ENCODE measurements at places on chromosomes 13 and 19.

DNA sequence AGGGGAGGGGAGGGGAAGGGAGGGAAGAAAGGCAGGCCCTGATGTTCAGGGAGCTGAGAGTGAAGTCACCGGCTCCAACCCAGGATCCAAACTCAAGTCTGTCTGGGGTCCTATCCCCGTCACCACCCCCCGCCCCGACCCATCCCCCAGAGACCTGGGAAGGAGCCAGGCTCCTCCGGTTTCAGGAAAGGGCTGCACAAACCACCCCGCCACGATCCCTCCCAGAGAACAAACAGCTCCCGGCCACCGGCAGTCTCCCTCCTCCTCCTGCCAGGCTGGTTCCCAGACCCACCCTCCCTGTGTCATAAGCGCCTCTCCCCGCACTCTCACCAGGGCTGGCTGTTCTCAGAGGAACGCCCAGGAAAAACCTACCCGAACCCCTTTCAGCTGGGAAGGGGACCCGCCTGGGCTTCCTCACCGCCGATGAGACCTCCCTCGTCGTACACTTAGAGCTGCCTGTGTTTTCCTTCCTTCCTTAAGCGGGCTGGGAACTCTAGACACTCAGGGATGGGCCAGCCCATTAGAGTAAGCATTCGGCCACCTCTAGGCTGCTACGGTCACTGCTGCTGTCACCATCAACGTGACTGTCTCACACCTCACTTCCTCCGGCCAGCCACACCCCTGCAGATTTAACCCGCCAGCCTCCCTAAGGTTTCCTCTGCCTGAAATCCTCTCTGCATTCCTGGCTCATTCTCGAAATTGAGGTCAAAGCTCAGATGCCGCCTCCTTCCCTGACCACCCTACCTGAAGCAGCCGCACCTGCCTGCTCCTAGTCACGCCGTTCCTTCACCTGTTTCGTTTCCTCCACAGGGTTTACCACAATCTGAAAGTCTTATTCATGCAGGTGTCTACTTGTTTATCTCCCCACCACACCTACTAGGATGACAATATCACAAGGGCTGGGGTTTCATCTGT is 6.3 kb upstream of the RDH13 start:
- DNase-seq, result no peak

- no peak for DNase-seq
Measured at GRCh38 chr19:46861691-46862502, 1.1 kb downstream of the ARHGAP35 start.

DNA sequence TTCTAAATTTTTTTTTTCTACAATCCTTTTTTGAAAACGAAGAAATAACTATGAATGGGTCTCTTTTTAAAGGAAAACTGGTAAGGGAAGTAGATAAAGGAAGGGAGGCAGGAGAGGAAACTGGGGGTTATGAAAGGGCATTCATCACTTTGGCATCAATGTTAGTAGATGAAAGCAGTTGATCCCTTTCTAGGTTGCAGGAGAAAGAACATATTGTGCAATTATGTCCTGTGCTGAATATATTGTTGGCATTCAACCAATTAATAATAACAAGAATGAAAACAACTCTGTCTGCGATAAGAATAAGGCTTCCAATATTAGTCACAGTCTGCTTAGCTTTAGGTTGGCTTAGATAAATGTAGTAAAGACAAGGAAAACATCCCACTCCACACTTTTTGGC is 796.8 kb upstream of the KLHL1 start:
- DNase-seq, result no peak

GRCh38 chr13:91368676-91369440 is 21.4 kb downstream of the MIR17HG start:
- DNase-seq, result no peak

- no peak for DNase-seq
Measured at GRCh38 chr19:18906605-18907519, 10.9 kb upstream of the CERS1 start.

DNA sequence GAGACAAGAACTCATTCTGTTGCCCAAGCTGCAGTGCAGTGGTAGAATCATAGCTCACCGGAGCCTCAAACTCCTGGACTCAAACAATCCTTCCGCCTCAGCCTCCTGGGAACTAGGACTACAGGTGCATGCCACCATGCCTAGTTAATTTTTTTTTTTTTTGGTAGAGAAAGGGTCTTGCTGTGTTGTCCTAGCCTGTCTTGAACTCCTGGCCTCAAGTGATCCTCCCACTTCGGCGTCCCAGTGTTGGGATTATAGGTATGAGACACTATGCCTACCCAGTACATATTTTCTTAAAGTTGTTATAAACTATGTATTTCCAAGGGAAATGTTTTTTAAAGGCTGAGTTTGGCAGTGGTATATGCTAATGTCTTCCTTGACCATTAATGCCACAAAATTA is 412.6 kb downstream of the KLF12 start:
- DNase-seq, result no peak

GRCh38 chr19:16587833-16588823 is 15.9 kb upstream of the SLC35E1 start:
- DNase-seq, result peak; percentile 61

GRCh38 chr19:52535771-52536447 is 8.4 kb downstream of the ZNF808 start:
- peak; percentile 85 for DNase-seq

- DNase-seq, result no peak
Measured at GRCh38 chr19:31095100-31095804, 254.0 kb downstream of the TSHZ3 start.

DNA sequence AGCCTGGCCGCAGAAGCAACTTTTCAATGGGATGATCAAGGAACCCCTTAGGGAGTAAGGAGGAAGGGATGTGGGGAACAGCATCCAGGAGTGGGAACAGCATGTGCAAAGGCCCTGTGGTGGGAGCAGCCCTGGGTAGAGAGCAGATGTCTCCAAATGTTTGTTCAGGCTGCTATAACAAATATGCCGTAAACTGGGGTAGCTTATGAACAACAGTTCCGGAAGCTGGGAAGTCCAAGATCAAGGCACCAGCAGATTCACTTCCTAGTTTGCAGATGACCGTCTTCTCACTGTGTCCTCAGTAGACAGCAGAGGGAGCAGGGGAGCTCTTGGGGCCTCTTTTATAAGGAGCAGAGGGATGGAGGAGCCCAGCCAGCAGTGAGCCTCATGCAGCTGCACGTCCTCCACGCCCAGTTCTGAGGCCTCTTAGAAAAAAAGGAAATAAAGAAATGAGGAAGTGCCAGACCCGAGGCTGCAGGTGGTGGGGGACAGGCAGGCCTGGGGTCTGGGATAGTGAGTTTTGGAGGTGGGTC is 4.2 kb upstream of the LRRC25 start:
- DNase-seq, result no peak

DNA sequence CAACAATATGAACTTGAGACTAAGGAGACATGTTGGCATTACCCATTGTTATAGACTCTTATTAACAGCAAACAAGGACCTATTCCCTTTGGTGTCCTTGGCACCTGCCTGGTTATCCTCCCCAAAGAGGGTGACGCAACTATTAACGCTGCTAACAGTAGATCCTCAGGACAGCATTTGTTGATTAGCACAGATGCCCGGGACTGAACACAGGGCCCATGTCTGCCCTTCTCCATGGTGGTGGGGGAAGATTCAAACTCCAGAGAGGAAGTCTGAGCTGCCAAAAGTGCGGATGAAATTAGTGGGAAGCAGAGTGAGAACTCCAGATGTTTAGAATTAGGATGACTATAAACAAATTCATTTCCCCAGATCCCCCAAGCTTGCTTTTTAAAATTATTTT is 101.2 kb upstream of the RAP2A start:
- no peak for DNase-seq
